Glomerular endothelial cell (primary cell): ENCODE measurements at places on chromosomes 7 and 10. TPM values are rescaled to one million over a fixed set of nuclear protein-coding genes. Genes with fewer than 3 reads are reported as not detected.

DNA sequence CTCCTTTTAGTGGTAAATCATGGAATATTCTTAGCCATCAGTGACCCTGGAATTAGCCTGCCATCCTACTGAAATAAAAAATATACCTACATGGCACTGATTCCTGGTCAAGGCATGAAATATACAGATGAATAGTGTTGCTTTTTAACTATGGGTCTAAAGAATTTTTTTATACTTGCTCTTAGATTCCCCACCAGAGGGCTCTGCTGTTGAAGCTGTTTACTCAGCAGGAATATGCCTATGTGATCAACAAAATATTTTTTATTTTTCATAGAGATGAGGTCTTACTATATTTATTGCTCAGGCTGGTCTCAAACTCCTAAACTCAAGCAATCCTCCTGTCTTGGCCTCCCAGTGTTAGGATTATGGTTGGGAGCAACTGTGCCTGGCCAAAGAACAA lies 13.5 kb downstream of the ZC3HC1 start:
- DNase-seq, result no peak

DNA sequence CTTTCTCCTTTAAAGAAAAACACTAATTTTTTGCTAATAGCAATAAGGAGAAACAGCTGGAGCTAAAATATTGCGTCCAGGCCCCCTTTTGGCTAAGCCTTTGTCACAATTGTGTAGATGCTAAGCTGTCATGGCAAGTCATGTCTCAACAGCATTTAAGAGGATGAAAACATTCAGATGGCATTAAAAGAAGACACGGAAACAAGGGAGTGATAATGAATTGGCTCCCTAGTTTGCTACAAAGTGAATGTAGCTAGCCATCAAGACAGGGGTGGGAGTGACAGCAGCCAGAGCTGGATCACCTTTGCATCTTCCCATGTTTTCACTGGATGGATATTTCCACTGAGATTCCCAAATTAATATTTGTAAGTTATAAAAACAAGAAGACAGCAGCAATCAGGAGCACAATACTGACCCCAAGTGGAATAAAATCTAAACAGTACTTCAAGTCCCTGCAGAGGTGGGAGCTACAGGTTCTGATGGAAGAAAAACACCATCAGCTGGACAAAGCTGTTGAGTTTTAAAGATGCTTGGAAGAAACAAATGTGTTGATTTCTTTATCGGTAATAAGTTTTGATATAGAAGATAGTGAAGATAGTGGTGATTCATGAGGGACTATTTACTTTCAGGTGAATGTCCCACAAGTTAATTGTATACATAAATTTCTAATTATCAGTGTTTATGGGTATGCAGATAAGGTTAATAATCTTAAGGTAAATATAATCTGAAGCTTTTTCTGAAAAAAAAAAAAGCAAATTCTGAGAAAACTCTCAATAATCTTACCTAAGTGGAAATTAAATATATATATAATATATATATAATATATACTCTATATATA lies 129.4 kb downstream of the SLC16A9 start:
- no peak for DNase-seq

MSS51 gene
- 1.3 and 2.4 TPM in 2 replicates for total RNA-seq

- DNase-seq, result no peak
Measured at GRCh38 chr7:155449008-155449868, 8.7 kb upstream of the EN2 start.

- DNase-seq, result no peak
Measured at GRCh38 chr10:70494966-70495365, 16.4 kb downstream of the PALD1 start.

- DNase-seq, result no peak
Measured at GRCh38 chr10:84366041-84366440, 37.7 kb downstream of the CCSER2 start.

ZNF438 gene
- 6.9 and 9.3 TPM in 2 replicates for total RNA-seq

CALHM3 gene
- not detected in 2 replicates for total RNA-seq

DNA sequence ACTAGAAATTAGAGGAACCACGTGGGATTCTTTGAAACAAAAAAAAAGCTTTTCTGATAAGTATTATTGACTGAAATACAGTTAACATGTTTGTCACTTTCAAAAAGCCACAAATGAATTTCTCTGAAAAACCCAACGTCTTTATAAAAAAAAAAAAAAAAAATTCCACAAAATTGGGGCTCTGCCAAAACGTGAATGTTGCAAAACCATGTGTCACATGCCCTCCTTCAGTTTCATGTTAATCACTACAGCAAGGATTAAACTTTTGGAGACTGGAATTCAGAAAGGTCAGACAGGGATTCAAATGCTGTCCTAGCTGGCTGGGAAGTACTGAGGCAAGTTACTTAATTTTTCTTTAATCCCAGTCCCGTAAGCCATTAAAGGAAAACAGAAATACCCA lies 278.0 kb upstream of the KLF14 start:
- no peak for DNase-seq

DNA sequence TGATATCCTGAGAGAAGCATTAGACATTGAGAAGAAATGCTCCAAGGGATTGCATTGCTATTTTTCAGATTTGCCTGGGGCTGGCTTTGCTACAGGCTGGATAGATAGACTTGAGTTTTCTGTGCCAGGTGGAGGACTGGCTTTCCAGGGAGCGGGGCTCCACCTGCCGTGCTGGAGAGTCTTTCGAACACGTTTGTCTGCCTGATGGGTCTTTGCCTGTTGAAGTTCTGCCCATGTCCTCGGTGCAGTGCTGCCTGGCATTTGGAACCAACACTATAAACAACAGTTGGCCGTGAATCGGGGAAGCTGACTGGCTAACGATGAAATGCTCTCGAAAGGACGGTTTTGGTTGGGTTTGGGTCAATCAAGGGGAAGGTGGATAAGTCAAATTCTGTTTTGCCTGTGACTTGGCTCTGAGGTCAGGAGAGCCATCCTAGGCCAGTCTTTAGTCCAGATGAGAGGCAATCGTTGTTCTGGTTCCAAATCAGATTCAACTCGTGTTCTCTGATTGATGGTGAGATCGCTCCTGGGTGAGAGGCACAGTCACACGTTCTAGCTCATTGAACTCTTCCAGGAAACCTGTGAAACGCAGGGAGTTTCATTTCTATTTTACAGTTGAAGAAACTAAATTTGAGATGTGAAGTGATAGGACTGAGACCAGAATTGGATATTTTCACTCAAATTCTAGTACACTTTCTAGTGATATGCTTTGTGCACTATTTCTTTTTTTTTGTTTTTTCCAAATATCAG lies 599.0 kb downstream of the TYW1 start:
- DNase-seq, result no peak

DNA sequence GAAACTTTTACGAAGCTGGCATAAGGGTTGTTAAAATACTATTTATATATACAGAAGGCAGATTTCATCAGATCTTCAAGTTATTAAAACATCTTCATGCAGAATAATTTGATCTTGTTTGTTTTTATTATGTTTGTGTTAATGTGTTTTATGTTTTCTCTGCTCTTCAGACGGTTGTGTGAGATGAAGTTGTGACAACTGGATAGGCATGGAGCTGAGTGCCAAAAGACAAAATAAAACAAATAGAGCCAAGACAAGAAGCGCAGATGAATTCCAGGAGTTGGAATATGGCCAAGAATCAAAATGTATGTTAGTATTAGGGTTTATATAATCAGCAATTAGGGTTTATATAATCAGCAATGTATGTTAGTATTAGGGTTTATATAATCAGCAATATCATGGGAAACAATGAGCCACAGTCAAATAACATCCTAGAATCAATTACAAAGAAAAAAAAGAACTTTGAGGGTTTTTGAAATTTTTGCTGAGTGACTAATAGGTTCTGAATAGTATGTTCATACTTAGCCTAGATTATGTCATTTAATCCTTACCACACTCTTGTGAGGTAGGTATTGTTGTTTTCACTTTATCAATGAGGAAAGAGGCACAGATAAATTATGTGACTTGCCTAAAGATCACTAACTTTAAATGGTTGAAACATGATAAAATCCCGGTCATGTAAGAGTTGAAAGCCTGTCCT lies 488.0 kb upstream of the STEAP1 start:
- DNase-seq, result no peak

- no peak for DNase-seq
Measured at GRCh38 chr7:107166736-107167426, 1.9 kb upstream of the HBP1 start.

DNA sequence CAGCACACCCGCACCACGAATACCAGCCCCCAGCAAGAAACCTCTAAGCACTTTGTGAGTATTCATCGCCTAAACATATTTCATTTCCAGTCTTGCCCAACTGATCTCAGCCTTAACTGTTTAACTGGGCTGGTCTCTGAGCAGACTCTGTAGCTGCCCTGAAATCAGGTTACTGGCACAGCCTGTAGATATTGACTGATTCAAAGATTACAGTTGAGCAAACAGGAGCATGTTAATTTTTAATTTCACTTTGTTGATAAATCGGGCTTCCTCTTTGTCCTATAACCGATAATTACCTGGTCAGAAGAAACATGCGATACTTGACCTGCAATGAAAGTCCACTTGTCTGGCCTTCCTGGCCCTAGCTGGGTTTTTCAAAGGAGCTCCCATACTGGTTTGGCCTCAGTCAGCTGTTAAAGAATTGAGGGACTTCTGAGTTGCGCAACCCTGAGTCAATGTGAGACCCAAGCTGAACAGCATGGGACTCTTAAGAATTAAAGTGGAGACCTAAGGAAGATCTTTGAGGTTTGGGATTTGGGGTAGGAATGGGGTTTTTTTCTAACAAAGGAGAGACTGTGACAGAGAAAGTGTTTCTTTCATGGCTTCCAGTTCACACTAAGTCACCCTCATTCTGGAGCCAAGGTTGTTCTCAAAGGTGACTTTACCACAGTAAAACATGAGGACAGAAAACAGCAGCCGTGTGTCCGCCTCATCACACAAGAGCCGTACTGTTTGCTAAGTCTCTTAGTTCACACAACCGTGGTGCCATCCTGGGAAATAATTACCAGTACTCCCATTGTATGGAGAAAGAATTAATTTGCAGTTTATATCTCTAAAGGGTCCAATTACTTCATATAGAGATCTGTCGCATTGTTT lies 75.9 kb downstream of the PPP1R3C start:
- no peak for DNase-seq

- no peak for DNase-seq
Measured at GRCh38 chr7:150520145-150520544, 5.5 kb downstream of the GIMAP7 start.

GRCh38 chr7:44403176-44403759 lies 77.9 kb upstream of the CAMK2B start:
- no peak for DNase-seq

SUN3 gene
- total RNA-seq, result 0.64 TPM in 1 of 2 replicates, not detected in the other

TUBAL3 gene
- total RNA-seq, result 0.12 TPM in 1 of 2 replicates, not detected in the other

TSPAN15 gene
- 189 and 426 TPM in 2 replicates for total RNA-seq

- no peak for DNase-seq
Measured at GRCh38 chr10:10293041-10293440, 724.6 kb upstream of the CELF2 start.

- no peak for DNase-seq
Measured at GRCh38 chr7:1552200-1552599, 3.8 kb downstream of the TMEM184A start.

GRCh38 chr7:665736-666453 lies 60.6 kb upstream of the DNAAF5 start:
- no peak for DNase-seq

FAM25G gene
- total RNA-seq, result not detected in 2 replicates

TRPV6 gene
- not detected in 2 replicates for total RNA-seq

GSTO2 gene
- total RNA-seq, result 0.97 and 2.0 TPM in 2 replicates

DNA sequence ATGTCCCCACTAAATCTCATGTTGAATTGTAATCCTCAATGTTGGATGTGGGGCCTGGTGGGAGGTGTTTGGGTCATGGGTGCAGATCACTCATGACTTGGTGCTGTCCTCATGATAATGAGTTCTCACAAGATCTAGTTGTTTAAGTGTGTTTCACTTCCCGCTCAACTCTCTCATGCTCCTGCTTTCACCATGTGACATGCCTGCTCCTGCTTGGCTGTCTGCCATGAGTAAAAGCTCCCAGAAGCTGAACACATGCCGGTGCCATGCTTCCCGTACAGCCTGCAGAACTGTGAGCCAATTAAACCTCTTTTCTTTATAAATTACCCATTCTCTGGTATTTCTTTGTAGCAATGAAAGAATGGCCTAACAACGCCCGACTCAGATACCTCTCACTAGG lies 6.2 kb upstream of the PSTK start:
- DNase-seq, result no peak

DNA sequence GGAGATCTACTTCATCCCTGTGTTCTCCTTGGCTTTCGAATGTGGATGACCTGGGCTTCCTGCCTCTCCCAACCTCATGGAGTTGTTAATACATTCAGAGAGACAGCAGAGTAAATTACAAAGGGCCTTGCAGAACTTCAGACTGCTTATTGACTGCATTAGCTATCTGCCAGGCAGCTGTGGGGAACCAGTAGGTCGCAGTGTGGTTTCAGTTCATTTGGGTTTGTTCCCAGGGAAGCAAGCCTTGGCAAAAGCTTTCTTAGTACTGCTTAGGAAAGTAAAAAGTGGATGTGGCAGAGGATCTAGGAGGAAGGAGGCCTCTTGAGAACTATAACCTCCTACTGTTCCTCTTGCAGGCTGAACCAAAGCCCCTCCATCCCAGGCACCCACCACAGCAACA lies 9.2 kb downstream of the NPFFR1 start:
- DNase-seq, result no peak

GRCh38 chr10:16497911-16498310 lies 23.8 kb downstream of the C1QL3 start:
- DNase-seq, result no peak

DNA sequence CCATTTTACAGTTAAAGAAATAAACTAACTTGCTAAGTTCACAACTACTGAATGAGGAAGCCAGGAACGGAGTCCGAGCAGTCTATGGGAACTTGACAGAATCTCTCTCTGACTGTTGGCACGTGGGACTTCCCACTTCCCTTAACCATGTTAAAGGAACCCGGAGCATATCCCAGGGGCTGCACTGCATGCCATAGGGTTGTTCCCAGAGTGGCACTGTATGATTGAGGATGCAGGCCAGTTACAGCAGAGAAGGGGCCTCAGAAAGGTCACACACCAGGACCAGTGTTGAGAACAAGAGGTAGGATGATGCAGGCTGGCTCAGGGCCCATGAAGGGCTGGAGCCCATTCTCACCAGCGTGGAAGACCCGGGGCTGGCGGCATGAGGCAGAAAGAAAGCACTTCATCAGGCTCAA lies 201.8 kb downstream of the NSUN6 start:
- no peak for DNase-seq

DNA sequence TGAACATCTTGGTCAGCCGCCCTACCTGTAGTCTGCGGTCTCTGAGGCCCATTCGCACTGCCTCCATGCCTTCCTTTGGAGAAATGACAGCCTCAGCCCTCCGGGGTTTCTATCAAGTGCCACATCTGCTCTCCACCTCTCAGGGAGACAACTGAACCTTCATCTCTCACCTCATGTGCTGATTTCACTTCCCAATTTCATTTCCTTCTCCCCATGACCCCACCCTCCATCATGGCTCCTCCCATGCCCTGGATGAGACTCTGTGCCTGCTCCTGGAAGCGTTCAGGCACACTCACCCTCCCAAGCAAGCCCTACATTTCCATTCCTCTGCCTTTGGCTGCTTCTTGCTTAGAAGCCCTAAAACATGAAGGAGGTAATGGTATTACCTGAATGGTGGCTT lies 7.8 kb upstream of the SCD start:
- DNase-seq, result no peak

DNA sequence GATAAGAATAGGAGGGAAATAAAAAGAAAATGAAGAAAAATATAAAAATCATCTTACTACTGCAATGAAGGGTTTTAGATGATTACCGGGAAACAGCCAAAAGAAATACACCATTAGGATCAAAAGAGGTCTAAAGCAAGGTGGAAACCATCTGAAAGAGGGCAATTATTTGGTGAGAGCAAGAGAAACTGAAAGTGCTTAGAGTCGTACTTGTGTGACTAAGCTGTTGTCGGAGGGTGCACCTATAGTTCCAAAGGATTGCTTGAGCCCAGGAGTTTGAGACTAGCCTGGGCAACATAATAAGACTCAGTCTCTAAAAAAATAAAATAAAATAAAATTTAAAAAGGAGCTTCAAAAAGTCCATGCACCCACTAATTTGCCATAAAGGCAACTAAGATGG lies 169.5 kb downstream of the DKK1 start:
- DNase-seq, result no peak
